ENCODE measurements at places on chromosomes 6 and 20.

- H3K4me1 ChIP-seq, result no peaks in the 10 kb centered on the region
- H3K27me3 ChIP-seq, result no peaks in the 10 kb centered on the region
- DNase-seq, result no peak
- H3K36me3 ChIP-seq, result no peaks in the 10 kb centered on the region
- H3K4me3 ChIP-seq, result no peak overlapping the region
Observed at GRCh38 chr6:55528624-55529023, 50.4 kb downstream of the HMGCLL1 start.

- H3K4me1 ChIP-seq, result peaks cover 8% of the 10 kb centered on the region
- no peak overlapping the region for H3K4me3 ChIP-seq
- H3K27ac ChIP-seq, result no peak overlapping the region
Observed at GRCh38 chr20:3247638-3248037, 8.6 kb upstream of the SLC4A11 start.

GRCh38 chr6:92114797-92115196, 1304.6 kb downstream of the EPHA7 start:
- H3K27ac ChIP-seq, result no peak overlapping the region
- H3K4me3 ChIP-seq, result no peak overlapping the region
- no peak for DNase-seq
- H3K4me1 ChIP-seq, result no peaks in the 10 kb centered on the region

- no peak for DNase-seq
- no peaks in the 10 kb centered on the region for H3K27me3 ChIP-seq
- peaks cover 21% of the 10 kb centered on the region for H3K4me1 ChIP-seq
- no peak overlapping the region for H3K4me3 ChIP-seq
- H3K36me3 ChIP-seq, result peaks cover 3% of the 10 kb centered on the region
Observed at GRCh38 chr6:43334466-43335095, 26.0 kb upstream of the CRIP3 start.

DNA sequence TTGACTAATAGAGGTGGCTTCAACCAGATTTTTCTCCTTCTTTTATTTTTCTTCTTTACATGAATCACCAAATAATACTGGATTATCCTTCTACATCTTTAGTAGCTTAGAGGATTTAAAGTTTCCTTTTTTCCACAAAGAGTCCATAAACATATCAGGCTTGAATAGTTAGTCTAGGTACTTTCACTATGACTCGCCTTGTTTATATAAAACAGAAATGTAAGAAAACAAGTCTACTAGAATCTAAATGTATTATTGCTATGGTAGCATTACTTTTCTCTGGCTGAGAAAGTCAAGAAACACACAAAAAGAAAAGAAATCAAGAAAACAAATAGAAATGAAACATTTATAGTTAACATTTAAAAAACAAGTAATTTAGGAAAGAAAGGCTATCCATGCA, 215.2 kb downstream of the PTPRK start:
- H3K27me3 ChIP-seq, result no peaks in the 10 kb centered on the region
- DNase-seq, result no peak
- peaks cover 9% of the 10 kb centered on the region for H3K36me3 ChIP-seq
- no peaks in the 10 kb centered on the region for H3K4me1 ChIP-seq

DNA sequence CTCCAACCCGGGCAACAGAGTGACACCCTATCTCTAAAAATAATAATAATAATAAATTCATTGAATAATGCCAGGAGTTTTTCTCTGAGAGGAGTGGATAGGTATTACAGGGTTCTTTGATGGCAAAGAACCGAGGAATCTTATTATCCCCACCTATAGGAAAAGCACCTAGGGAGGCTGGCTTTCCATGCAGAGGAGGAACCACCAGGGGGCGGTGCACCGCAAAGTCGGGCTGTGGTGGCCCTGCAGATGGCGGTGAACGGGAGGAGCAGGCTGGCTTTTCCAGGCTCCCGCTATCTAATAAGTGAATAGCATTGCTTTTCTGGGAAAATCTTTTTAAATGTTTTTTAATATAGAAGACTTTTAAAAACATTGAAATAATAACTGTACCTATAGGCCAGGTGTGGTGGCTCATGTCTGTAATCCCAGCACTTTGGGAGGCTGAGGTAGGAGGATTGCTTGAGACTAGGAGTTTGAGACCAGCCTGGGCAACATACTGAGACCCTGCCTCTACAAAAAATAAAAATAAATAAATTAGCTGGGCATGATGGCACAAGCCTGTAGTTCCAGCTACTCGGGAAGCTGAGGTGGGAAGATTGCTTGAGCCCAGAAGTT, 864.2 kb downstream of the KIF16B start:
- no peaks in the 10 kb centered on the region for H3K36me3 ChIP-seq
- H3K4me3 ChIP-seq, result no peak overlapping the region
- H3K27ac ChIP-seq, result no peak overlapping the region
- H3K27me3 ChIP-seq, result peaks cover 4% of the 10 kb centered on the region
- peak; percentile 10 for DNase-seq

DNA sequence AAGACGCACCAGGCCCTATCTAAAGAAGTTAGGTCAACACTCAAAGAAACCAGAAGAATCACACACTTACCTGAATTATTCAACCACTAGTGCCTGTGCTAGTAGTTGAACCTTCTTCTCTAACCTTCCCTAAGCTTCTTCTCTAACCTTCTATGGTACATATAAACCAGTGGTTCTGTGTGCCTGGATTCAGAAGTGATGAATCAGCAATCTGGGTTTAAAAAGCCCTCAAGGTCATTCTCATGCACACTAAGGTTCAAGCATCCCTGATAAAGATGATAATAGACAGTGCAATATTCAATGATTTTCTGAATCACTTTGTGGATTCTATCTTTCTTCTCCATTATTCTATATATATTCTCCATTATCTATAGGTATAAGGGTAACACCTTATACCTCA, 271.4 kb upstream of the TBX18 start:
- H3K27me3 ChIP-seq, result no peaks in the 10 kb centered on the region
- H3K36me3 ChIP-seq, result no peaks in the 10 kb centered on the region
- H3K27ac ChIP-seq, result no peak overlapping the region
- H3K4me1 ChIP-seq, result no peaks in the 10 kb centered on the region
- H3K4me3 ChIP-seq, result no peak overlapping the region
- DNase-seq, result no peak

- H3K27me3 ChIP-seq, result no peaks in the 10 kb centered on the region
- no peaks in the 10 kb centered on the region for H3K4me1 ChIP-seq
- no peak overlapping the region for H3K4me3 ChIP-seq
- H3K27ac ChIP-seq, result no peak overlapping the region
- H3K36me3 ChIP-seq, result no peaks in the 10 kb centered on the region
Observed at GRCh38 chr6:51535327-51535726, 552.1 kb downstream of the PKHD1 start.

DNA sequence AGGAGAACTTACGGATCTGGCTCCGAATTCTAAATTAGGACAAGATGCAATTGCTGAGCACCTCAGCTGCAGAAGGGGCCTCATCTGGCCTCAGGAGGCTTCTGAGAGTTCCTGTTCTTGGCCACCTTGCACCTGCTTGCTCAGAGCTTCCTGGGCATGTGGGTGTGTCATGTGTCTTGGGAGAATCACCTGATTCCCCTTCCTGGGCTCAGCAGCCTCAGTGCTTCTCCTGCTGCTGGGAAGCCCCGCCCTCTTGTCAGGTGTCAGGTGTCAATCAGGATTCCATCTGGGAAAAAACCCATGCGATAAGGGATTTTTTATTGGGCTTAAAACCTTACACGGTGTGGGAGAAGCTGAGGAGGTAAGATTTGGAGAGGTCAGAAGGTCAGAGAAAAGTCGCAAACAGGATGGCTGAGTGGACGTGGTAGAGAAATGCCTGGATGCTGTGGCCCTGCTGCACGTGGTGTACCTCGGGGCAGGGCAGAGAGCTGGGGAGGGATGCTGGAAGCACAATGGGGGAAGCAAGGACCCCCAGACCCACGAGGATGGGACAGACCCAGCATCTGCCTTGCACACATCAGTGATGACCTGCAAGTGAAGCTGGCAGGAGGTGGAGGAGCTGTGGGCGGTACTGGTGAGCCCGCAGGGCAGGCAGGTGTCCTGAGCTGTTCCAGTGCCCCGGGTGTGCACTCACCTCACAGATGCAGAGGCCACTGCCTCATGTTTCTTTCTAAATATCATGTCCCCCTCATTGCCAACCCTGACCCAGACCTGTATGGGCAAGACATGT, 170.8 kb downstream of the CDH4 start:
- H3K27ac ChIP-seq, result no peak overlapping the region
- no peak for DNase-seq
- no peaks in the 10 kb centered on the region for H3K4me1 ChIP-seq
- peaks cover 5% of the 10 kb centered on the region for H3K27me3 ChIP-seq
- no peaks in the 10 kb centered on the region for H3K36me3 ChIP-seq

DNA sequence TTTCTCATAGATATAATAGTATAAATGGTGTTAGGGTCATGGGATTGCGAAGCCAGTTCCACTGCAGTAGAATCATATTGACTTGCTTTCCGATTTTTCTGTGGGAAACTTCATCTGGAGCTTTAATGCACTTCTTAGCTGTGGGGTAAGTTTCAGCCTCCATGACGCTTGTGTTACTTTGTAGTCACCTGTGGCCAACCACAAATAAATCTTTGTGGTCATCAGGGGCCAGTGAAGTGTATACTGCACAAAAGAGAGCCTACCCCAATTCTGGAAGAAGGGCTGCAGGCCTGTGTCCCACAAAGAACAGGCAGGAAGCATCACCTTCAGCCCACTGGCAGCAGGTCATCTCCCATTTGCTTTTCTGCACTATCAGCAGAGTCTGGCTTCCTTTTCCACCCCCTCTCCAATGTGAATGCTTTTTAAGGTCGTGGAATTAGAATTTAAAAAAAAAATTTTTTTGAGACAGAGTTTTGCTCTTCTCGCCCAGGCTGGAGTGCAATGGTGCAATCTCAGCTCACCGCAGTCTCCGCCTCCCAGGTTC, 32.0 kb downstream of the MTHFD1L start:
- DNase-seq, result no peak
- peaks cover 39% of the 10 kb centered on the region for H3K36me3 ChIP-seq
- H3K27ac ChIP-seq, result no peak overlapping the region
- no peaks in the 10 kb centered on the region for H3K27me3 ChIP-seq
- no peak overlapping the region for H3K4me3 ChIP-seq
- peaks cover 25% of the 10 kb centered on the region for H3K4me1 ChIP-seq

- no peaks in the 10 kb centered on the region for H3K36me3 ChIP-seq
- no peak overlapping the region for H3K27ac ChIP-seq
- DNase-seq, result no peak
- no peak overlapping the region for H3K4me3 ChIP-seq
- no peaks in the 10 kb centered on the region for H3K27me3 ChIP-seq
Observed at GRCh38 chr6:82597201-82597600, 233.6 kb downstream of the TPBG start.

DNA sequence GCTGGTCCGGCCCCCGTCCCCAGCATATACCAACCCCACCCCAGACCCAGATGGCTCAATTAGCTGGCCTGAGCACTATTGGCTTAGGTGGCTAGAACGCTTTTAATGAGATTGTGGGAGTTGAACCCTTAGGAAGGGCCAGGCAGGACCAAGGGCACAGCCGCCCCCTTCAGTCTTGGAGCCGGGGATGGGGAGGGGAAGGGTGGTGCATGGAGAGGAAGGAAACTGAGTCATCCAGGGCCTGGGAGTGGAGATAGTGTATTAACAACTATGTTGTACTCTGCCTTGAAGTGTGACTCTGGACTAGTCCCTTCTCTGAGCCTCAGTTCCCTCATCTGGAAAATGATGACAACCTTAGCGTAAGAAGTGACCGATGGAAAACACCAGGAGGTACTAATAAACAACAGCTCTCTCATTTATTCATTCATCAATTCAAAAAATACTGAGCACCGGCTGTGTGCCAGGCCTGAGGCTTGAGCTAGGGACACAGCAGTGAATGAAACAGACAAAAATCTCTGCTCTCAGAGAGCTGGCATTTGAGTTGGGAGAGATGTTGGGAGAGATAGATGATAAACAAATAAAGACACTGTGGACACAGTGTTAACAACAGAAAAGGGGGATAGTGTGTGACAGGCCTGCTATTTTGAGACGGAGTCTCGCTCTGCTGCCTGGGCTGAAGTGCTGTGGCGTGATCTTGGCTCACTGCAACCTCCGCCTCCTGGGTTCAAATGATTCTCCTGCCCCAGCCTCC, 11.5 kb downstream of the PEDS1 start:
- H3K36me3 ChIP-seq, result peaks cover 19% of the 10 kb centered on the region
- no peaks in the 10 kb centered on the region for H3K27me3 ChIP-seq
- H3K4me1 ChIP-seq, result peaks cover 34% of the 10 kb centered on the region
- no peak overlapping the region for H3K4me3 ChIP-seq

DNA sequence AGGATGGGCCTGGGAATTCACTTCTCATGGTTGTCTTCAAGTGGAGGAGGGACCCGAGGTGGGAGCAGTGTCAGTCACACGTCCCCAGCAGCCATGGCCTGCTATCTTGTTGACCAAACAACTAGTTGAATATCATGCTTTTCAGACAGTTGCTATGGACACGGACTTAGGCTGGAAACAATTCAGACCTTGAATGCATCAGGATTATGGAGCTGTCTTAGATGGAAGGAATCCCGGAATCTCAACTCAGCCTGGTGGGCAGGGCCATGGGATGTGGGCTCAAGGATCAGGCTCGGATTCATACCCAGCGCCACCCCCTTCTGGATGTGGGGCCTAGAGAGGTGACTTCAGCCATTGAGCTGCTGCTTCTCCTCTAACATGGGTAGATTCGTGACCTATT, 112.6 kb downstream of the DLGAP4 start:
- H3K4me1 ChIP-seq, result no peaks in the 10 kb centered on the region
- no peak overlapping the region for H3K27ac ChIP-seq
- H3K27me3 ChIP-seq, result peaks cover 5% of the 10 kb centered on the region
- H3K4me3 ChIP-seq, result no peak overlapping the region
- DNase-seq, result no peak
- H3K36me3 ChIP-seq, result no peaks in the 10 kb centered on the region

GRCh38 chr20:12110711-12111110, 193.0 kb downstream of the BTBD3 start:
- no peaks in the 10 kb centered on the region for H3K4me1 ChIP-seq
- no peaks in the 10 kb centered on the region for H3K36me3 ChIP-seq
- no peak overlapping the region for H3K27ac ChIP-seq

- H3K27me3 ChIP-seq, result peaks cover 4% of the 10 kb centered on the region
- no peak overlapping the region for H3K4me3 ChIP-seq
- peaks cover 6% of the 10 kb centered on the region for H3K36me3 ChIP-seq
- no peak for DNase-seq
Observed at GRCh38 chr6:6438286-6438685, 117.8 kb upstream of the F13A1 start.

- peak within 1 kb of the TSS; percentile 100 for H3K27ac ChIP-seq
- H3K4me1 ChIP-seq, result peaks cover 45% of the 10 kb centered on the region
- peak within 1 kb of the TSS; percentile 95 for H3K4me3 ChIP-seq
- H3K27me3 ChIP-seq, result no peaks in the 10 kb centered on the region
- peak; percentile 91 for DNase-seq
Observed at GRCh38 chr6:33276864-33277662, at the start of gene B3GALT4. TSS of gene B3GALT4 (plus strand) at chr6:33277123. CDS start at chr6:33277420, 297 bp downstream.

GRCh38 chr6:106849120-106849519, 125.4 kb downstream of the CD24 start:
- no peaks in the 10 kb centered on the region for H3K27me3 ChIP-seq
- no peaks in the 10 kb centered on the region for H3K36me3 ChIP-seq
- DNase-seq, result no peak
- H3K27ac ChIP-seq, result no peak overlapping the region
- H3K4me1 ChIP-seq, result no peaks in the 10 kb centered on the region

- no peak overlapping the region for H3K27ac ChIP-seq
- no peaks in the 10 kb centered on the region for H3K36me3 ChIP-seq
- H3K4me3 ChIP-seq, result no peak overlapping the region
- no peak for DNase-seq
- H3K27me3 ChIP-seq, result no peaks in the 10 kb centered on the region
Observed at GRCh38 chr6:140561701-140562100, 1187.3 kb upstream of the CITED2 start.

- H3K36me3 ChIP-seq, result no peaks in the 10 kb centered on the region
- no peaks in the 10 kb centered on the region for H3K4me1 ChIP-seq
- no peak overlapping the region for H3K27ac ChIP-seq
Observed at GRCh38 chr20:49431329-49431728, 51.1 kb downstream of the KCNB1 start.

Measured in activated naive CD8-positive, alpha-beta T cell treated with anti-CD3 and anti-CD28 coated beads for 36 hours (primary cell).